Chondrocyte (in vitro differentiated cells): ENCODE measurements at places on chromosomes 11 and 22.

- DNase-seq, result no peak
Measured at GRCh38 chr11:62665599-62666258, 617 bp downstream of the CSKMT start.

DNA sequence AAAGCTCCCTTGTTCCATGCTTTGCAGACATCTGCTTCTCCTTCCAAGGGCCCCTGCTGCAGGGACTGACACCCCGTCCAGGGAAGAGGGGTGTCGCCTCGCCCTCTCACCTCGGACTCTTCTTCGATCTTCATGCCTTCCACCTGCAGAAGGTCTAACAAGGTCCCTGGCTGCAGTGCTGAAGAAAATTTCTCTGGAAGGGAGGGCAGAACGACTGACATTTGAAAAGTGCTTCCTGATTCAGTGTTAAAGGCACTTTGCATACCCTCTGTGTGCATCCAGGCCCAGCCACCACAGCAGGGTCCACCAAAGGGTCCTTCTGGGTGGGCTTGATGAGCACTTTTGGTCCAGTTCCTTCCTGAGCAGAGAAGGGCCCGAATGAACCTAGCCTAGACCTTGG lies 28.1 kb downstream of the VPS37C start:
- DNase-seq, result peak; percentile 36

DNA sequence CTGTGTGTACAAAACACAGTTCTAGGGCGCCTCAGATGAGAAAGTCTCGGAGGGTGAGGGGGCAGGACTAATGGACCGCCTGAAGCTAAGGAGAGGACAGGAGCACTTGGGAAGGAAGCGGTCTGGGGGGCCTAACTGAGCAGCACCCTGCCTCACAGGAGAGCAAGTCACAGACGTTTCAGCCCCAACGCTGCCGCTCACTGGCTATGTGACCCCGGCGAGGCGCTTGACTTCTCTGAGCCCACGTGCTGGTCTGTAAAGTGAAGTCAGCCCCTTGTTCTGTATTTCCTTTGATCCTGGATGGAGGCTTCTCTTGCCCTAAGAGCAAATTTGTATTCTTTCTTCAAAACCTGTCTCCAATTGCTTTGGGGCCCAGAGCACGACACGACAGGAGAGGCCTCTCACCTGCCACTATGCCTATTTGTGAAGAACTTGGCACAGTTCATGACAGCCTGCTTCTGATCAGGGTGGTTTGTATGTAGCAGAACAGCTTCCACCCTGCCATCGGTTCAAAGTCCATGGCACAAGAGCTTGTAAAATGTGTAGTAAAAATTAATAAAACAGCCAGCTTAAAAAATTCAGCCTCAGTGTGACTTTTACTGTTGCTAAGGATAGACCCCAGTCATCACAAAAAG lies 59.1 kb downstream of the WNT11 start:
- DNase-seq, result no peak

- DNase-seq, result no peak
Measured at GRCh38 chr11:85698195-85698594, 12.2 kb upstream of the CCDC89 start.

DNA sequence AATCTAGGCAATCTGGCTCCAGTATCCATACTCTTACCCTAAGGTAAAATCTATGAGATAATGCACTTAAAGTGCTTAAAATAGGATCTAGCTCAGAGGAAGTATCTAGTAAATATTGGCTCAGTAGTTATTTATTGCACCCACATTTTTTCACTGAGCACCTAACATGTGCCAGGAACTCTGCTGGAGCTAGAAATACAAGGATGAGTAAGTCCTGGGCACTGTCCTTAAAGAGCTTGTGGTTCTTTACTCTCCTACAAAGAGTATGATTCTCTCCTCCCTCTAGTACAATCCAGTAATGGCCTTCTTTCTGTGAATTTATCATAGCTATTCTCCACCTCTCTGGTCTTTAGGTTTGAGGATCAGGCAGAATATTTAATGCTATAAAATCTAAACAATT lies 59.2 kb downstream of the DEUP1 start:
- DNase-seq, result no peak

- no peak for DNase-seq
Measured at GRCh38 chr11:70074746-70075145, 3.4 kb upstream of the ANO1 start.

DNA sequence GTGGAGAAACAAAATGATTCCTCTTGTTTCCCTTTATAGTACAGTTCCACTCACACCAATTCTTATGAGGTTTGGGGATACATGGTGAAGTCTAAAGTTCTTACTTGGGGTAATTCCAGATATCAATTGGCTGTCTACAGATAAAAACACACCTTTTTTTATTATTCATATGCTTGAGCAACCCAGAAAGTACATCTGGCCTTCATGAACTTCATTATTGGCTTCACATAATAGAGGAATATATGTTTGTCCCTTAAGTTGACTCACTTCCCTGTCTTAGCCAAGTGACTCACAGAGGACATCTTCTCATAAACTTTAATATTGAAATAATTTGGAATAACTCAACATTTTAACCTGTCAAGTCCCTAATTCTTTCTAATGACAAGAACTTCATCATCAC lies 36.3 kb upstream of the SOX6 start:
- no peak for DNase-seq

DNA sequence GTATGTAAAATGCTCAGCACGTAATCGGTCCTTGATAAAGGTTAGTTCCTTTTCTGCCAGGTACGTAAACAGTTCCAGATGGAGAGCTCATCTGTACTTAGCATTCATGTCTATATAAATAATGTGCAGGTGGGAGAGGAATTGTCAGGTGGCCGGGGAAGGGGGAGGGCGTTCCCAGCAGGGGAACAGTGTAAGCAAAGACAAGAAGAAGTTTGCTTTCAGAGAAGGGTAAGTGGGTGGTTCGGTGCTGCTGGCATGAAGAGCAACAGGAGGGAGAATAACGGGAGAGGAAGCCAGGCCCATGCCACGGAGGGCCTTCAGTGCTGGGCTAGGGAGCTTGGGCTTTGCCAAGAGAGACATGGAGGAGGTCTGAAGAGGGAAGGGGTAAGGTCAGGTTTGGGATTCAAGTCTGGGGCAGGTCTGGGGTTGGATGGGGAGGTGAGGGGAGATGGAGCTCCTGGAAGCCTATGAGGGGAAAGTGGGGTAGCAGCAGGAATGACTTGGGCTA lies 11.4 kb upstream of the WNT11 start:
- DNase-seq, result no peak
